Camera-type eye (tissue), 1 donor: ENCODE measurements at places on chromosomes 11 and 22. TPM values are rescaled to one million over a fixed set of nuclear protein-coding genes. Genes with fewer than 3 reads are reported as not detected.

The OR5B21 gene
- total RNA-seq: not detected

The NRXN2 gene
- total RNA-seq: 83.9 TPM

The HPX gene
- total RNA-seq: 2.8 TPM

The TRPM5 gene
- total RNA-seq: 0.11 TPM

The HEPN1 gene
- total RNA-seq: not detected

The CDCA5 gene
- 3.7 TPM for total RNA-seq

The ATP6V1E1 gene
- total RNA-seq: 119 TPM

The CBX7 gene
- 27.4 TPM for total RNA-seq
